MM.1S (cell line): ENCODE measurements at places on chromosomes 6 and 20.

DNA sequence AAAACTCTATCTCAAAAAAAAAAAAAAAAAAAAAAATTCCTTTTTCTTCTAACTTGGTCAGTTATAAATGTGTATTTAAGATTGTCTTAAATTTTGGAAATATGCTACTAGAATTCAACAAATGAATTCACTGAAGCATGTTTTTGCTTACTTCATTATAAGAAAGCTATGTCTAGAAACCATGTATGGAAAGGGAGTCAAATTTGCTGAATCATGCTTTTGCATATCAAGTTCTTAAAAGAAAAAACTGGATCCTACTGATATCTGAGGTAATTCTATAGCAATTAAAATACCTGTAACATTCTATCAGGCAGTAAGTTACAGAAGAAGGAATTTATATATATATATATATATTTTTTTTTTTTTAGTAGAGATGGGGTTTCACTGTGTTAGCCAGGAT lies 27.7 kb downstream of the AKIRIN2 start:
- no peak for DNase-seq

DNA sequence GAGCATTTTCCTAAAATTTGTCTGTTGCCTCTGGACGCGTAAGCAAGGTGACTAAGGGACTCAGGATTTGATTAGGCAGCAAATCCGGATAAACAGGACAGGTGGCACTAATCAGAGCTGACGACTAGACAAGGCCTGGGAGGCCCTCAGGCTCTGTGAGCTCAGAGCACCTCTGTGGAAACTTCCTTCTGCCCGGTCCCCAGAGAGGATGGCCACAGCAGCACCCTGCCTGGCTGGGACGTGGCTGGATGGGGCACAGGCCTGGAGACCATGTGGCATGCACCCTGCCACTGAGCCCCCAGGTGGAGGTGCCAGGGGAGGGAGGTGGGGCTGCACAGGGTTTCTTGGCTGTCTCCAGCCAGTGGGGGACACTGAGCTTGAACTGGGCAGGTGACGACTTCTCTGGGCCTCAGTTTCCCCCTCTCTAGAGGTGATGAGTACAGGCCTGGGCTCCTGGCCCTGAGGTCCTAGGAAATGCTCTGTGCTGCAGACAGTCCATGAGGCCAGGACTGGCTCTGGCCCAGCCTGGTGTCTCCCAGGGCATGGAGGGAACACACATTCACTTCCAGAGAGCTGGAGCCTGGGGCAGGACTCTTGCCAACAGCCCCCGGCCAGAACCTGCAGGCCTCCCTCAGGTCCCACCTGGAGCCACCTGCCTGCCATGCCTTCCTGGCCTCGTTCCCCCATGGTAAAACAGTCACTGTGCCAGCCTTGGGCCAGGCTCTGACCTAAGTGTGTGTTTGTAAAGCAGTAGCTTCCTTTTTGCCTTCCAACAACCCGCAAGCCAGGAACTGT lies 39.6 kb upstream of the STX16 start:
- no peak for DNase-seq

GRCh38 chr6:152054441-152054840 lies 247.0 kb downstream of the ESR1 start:
- DNase-seq = no peak

GRCh38 chr20:45963059-45964005 lies 8.7 kb downstream of the ZNF335 start:
- peak; percentile 40 for DNase-seq

DNA sequence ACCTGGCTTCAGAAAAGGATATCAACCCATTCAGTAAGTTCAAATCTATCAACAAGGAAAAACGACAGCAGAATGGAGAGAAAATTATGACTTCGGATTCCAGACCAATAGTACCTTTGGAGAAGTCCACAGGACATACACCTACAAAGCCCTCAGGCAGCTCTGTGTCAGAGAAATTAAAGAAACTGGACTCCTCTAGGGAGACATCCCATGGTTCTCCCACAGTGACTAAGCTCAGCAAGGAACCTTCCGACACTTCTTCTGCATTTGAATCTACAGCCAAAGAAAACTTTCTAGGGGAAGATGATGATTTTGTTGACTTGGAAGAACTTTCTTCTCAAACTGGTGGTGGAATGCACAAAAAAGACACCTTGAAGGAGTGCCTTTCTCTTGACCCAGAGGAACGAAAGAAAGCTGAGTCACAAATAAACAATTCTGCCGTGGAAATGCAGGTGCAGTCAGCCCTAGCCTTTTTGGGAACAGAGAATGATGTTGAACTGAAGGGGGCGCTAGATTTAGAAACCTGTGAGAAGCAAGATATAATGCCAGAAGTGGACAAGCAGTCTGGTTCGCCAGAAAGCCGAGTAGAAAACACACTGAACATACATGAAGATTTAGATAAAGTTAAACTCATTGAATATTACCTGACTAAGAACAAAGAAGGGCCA lies 67.4 kb upstream of the HINT3 start:
- peak; percentile 32 for DNase-seq

GRCh38 chr6:131036601-131037000 lies 26.4 kb downstream of the EPB41L2 start:
- DNase-seq = no peak

- DNase-seq = no peak
These were observed 90.4 kb downstream of the SLC23A2 start for GRCh38 chr20:4910951-4911350.

DNA sequence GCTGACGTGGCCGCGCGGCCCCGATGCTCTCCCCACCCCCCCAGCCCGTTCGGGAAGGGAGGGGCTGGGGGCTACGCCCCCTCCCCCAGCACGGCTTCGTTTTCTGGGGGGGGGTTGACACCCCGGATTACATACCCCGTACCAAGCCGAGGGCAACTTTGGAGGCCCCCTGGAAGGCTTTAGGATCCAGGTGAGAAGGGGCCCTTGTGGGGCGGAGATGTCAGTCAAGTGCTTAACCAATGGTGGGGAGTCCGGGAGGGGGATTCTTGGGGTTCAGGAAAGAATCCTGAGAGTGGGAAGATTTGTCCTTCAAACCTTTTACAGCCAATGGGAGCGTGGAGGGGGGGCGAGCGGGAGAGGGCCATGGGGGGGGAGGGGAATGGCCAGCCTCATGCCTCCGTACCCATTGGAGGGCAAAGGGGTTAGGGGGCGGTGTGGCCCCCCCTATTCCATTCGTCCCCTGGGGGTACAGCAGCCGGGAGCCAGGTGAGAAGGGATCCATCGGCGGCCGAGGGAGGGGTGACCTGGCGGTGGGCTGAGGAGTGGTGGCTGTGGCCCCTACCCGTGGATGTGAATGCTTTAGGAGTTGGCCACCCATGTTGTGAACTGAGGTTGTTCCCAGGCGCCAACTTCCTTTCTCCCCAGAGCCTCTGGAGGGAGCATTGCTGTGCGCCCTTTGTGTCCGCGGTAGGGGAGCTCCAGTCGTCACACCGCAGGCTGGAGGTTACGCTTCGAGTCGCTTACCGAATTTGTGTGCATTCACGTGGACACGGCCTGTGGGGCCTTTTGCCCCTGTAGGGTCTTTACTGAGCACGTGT lies 682 bp downstream of the BRD2 start:
- DNase-seq = peak; percentile 75

DNA sequence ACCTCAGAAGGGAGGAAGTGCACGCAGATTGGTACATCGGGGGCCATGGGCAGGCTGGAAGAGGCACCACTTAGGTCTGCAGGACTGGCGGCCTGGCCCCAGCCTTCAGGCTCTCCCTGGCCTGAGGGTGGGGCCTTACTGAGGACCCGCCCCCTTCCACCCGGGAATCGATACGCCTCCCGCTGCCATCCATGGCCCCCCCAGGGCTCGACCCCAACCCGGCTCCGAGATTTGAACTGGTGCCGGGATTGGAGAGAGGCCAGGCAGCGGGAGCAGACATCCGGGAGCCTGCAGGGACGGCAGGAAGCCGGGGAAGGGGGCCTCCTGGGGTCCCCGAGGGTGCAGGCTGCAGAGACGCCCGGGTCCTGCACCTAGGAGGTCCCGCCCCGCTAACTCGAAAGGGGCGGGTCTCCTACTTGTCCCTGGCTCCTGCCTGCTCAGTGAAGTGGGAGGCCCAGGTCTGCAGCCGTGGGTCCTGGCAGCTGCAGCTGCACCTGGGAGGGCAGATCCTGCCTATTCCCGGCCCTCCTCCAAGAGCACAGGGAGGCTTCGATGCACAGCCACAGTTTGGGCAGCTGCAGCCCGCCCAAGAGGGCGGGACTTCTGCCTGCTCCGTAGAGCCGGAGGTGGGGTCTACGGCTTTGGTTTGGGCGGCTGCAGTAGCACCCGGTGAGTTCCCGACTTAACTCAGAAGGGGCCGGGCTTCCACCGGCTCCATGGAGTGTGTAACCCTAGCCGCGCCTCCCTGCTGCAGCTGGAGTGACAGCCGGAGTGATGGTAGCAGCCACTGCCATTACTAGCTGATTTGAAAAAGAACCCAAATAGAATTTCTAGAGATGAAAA lies 35.2 kb upstream of the TBC1D22B start:
- DNase-seq = peak; percentile 87

DNA sequence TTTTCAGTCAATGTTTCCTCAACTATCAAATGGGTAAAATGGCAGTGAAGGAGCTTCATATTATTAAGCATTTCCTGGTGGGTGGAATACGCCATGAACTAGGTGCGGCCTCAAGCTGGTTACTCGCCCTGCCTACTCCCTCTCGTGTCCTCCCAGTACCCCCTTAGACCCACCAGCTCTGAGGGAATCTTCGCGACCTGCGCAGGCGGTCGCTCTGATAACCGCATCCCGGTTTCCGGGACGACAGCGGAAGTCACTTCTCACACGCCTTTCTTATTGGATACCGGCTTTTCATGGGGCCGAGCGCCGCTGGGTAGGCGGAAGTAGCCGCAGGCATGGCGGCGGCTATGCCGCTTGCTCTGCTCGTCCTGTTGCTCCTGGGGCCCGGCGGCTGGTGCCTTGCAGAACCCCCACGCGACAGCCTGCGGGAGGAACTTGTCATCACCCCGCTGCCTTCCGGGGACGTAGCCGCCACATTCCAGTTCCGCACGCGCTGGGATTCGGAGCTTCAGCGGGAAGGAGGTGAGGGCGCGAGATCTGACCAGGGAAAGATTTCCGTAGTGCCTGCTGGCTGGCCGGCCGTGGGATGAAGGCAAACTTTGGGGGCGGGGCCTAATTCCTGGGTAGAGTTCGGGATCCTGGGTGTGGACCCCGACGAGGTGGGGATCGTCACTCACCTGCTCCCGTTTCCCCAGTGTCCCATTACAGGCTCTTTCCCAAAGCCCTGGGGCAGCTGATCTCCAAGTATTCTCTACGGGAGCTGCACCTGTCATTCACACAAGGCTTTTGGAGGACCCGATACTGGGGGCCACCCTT lies at the start of gene PIGT:
TSS of gene PIGT (plus strand) at position 320 of the 816 bp plus-strand sequence. CDS start at position 336, 16 bp downstream.
- DNase-seq = peak; percentile 87

DNA sequence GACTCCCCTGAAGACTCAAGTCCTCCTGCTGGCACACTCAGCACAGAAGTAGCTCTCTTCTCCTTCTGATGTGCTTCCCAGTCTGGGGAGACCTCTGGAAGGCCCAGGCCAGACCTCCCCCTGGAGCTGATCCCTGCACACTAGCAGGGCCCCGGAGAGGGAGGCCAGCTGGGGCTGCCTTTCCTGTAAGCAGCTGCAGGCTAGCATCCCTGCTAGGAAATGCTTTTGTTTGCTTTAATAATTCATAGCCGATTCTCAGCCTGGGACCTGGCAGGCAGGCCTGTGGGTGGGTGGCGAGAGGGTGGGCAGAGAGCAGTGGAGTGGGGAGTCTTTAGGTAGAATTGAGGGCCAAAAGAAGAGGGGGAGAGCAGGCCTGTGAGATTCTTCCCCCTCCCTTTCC lies 5.2 kb downstream of the EBF4 start:
- no peak for DNase-seq

GRCh38 chr6:167555836-167556235 lies 230.9 kb downstream of the TTLL2 start:
- DNase-seq = no peak

DNA sequence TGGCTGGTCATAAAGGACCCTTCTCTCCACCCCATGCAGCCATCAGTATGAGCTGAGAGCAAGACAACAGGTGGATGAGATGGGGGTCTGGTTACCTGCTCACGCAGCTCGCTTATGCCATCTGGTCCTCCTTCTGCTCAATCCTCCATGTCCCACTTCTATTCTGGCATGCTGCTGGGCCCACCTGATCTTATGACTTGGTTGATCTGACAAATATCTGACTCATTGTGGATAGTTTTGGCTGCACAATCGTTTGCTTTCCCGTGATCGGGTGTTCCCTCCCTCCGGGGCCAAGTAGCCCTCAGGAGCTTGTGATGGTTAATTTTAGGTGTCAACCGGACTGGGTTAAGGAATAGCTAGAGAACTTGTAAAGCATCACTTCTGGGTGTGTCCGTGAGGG lies 26.6 kb upstream of the ELMO2 start:
- DNase-seq = no peak

DNA sequence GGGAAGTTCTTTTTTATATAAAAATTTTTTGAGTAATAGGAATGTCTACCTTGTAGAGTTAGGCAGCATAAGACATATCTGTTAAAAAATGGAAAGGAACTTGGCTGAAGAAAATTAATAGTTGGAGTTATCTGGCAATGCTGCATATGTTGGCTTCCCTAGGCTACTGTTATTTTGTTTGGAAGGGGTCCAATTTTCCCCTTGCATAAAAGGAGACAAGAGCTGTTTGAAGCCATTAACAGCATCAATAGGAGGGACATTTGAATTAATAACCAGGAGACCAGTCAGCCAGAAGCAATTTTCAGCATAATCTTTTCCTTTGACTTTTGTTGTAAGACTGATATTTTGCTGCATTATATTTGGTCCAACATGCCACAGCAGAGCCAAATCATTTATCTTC lies 80.9 kb upstream of the TAB2 start:
- DNase-seq = no peak

- no peak for DNase-seq
These were observed 62.3 kb downstream of the PDE7B start for GRCh38 chr6:135913785-135914184.

- no peak for DNase-seq
These were observed 73.3 kb downstream of the OPRM1 start for GRCh38 chr6:154112181-154112809.

GRCh38 chr6:135527116-135527959 lies 29.8 kb upstream of the AHI1 start:
- no peak for DNase-seq

DNA sequence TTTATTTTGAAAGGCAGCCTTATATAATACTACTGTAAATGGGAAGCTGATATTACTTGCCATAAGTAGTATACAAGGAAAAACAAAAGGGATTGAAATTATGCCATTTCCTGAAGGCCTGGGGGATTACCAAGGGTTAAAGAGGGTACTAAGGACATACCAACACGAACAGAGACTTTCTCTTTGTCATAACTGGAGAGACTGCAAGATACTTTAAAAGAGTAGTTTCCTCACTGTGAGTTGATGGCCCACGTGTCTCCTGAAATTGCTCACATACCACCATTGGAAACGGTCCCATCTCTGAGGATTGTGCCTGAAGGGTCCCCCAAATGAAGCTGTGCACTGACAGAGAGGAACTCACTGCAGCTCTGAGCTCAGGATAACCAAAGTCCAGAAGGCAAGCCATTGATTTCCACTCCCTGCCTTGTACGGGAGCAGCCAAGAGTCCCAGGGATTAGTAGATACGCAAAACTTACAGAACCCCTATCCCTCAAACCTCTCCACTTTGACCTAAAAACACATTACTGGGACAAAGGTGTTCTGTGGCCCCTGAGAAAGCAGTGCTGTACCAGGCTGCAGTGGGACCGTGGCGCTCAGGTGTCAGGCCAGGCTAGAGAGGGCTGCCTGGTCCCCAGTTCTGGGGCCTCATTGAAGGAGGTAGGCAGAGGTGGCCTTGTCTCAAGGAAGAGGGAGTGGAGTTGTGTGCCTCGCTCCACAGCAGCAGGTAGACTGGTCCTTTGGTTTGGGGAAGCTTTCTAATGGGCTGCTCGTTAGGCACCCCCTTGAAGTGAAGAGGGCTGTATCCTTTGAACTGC lies 15.2 kb downstream of the PSMG4 start:
- no peak for DNase-seq

GRCh38 chr6:45590696-45591184 lies 213.0 kb upstream of the SUPT3H start:
- DNase-seq = no peak

GRCh38 chr6:26520237-26520849 lies 17.8 kb upstream of the HMGN4 start:
- no peak for DNase-seq
